ENCODE measurements at places on chromosomes 11 and 22.
A peak's percentile ranks its signal among the peaks of the same experiment; 100 is the strongest.

DNA sequence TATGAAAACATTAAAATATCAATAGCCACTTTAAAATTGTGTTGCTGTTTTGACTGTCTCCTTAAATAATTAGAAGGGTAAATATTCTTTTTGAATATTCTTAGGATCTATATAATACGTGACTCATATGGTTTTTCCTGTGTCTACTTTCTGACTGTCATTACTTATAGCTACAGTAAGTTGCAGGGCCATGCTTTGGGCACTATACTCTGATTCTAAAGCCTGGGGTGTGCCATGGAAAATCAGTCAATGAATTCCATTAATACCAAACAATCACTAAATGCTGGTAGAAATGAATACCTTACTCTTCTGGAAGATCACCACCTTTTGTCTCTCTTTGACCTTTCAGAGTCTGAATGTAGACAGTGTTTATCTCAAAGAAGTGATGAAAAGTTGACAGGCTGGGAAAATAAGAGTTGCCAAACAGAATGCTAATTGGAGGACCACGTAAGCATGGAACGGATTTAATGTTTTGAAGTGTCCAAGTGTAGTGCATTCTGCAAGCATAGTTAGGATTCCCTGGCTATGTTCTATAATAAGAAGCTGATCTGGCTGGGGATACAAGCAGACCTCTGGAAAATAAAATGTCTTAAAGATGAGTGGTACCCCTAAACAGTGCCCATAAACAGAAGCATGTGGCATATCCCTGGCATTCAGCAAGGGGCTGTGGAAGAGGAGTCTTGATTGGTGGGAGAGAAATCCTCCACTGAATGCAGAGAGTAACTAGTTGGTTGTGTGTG is 16.8 kb downstream of the LUZP2 start:
- no peak for DNase-seq

- DNase-seq = no peak
These were observed 30.0 kb downstream of the PACSIN2 start for GRCh38 chr22:42984814-42985530.

GRCh38 chr11:84021291-84021690 is 735.1 kb upstream of the CCDC90B start:
- DNase-seq = no peak

DNA sequence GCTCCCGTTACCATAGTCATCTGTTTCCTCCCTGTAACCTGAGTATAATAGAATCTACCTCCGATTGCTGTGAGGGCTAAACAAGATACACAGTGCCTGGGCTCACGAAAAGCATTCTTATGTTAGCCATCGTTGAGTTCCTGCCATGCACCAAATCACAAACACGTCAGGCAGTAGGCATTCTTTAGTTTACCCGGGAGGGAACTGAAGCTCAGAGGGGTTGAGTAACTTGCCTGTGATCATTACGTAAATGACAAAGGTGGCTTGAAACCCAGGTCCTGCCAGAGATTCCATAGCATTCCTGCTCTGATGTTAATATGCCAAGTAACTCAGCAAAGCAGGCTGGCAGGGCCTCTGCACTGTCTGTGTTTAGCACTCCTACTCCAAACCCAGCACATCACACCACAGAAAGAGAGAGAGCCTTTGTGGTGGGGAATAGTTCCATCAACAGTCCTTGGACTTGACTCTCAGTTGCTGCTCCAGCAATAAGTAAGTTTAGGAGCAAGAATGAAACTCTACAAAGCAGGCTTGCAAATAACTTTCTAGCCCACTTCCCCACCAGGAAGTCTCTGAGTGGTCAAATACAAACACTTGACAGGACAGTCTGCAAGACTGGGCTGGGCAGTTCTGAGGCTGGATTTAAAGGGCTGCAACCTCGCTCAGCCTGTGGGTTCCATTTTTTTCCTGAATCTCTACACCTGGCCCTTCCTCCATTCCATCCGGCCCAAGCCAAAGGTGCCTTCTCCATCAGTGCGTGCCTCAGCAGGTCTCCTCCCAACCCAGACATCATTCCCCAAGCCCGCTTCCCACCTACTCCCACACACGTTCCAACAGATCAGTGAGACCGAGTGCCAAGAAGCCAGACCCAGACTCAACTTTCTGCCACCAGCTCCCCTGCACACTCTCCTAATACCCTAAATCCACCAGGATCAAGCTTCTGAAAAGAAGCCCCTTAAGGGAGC is 1.1 kb downstream of the SCN2B start:
- peak; percentile 69 for DNase-seq

DNA sequence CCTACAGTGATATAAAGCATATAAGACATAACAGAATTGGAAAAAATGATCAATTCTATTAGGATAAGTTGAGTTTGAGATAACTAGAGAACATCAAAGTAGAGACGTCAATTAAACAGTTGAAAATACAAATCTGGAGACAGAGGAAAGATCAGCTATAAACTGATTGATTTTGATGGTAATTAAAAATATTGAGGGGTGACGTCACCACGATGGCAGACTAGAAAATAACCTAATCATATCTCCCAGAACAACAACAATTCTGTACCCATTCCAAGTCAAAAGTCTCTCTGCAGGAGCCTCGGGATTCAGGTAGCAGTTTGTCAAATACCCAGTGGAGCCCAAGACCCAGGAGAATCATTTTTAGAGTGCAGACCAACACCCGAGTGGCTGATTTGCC is 28.9 kb downstream of the MS4A13 start:
- no peak for DNase-seq

- peak; percentile 75 for DNase-seq
These were observed 16.8 kb upstream of the PAFAH1B2 start for GRCh38 chr11:117127171-117127901.

- no peak for DNase-seq
These were observed 472.6 kb downstream of the NELL1 start for GRCh38 chr11:21142007-21142406.

DNA sequence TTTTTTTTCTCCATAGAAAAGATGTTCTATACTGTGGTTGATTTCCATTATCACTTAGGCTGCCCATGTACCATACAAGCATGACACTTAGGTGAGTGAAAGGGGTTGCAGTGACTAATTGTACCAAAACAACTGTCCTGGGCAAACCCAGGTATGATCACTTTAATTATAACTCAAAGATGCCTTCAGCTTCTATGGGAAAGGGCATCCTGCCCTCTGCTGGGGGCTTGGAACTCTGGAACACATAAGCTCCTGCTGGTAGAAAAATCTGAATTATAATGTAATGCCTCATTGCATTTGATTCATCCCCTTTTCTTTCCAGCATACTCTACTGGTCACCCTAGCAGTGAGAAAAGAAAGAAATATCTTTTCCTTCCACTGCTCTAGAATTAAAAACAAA is 206.3 kb downstream of the DDX10 start:
- DNase-seq = no peak

- DNase-seq = no peak
These were observed 15.8 kb upstream of the PKNOX2 start for GRCh38 chr11:125148743-125149142.

GRCh38 chr11:68933605-68934320 is 30.1 kb downstream of the IGHMBP2 start:
- DNase-seq = no peak

DNA sequence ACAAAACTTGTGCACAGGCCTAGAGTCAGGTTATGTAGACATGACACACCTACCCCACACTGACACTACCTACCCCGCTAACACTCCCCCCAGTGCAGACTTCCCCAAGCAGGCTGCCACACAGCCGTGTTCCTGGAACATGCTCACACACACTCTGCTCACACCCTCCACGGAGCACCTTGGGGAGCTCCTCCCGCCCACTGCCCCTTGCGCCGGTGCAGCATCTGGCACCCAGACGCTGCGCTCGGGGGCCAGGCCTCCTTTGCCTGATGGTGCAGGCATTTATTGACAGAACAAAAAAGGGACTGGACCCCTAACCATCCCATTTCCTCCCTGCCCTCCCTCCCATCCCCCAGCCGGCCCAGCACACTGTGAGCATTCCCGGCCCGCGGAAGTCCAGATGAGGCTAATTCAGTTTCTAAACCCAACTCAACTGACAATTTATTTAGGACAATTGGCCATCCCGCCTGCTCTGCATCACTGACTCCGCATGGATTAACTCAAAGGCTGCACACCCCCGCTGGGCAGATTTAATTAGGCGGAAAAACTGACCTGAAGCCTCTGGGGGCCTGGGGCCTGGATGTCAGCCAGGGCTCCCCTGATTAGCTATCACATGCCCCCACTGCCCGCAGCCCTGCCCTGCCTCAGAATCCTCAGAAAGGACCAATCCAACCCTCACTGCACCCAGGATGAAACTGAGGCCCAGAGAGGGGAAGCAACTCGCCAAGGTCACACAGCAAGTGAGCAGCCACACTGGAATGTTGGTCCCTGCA is 30.1 kb downstream of the KCNC1 start:
- no peak for DNase-seq

DNA sequence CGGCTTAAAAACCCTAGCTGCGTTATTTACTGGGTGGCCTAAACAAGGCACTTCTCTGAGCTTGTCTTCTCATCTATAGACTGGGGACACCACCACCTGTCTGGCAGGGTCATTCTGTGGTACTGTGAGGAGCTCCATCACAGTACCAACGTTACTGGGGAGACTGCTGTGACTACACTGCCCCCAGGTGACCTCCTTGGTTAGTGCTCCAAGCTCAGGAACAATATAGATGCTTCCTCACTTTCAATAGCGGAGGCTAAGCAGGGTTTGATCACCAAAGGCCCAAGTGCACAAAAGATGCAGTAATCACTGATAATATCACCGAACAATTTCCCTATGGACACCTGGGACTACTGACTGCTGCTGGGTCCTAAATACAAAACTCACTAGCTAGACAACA is 18.8 kb downstream of the PRPF19 start:
- DNase-seq = peak; percentile 58

GRCh38 chr11:103114836-103115235 is 5.6 kb downstream of the DYNC2H1 start:
- DNase-seq = no peak

DNA sequence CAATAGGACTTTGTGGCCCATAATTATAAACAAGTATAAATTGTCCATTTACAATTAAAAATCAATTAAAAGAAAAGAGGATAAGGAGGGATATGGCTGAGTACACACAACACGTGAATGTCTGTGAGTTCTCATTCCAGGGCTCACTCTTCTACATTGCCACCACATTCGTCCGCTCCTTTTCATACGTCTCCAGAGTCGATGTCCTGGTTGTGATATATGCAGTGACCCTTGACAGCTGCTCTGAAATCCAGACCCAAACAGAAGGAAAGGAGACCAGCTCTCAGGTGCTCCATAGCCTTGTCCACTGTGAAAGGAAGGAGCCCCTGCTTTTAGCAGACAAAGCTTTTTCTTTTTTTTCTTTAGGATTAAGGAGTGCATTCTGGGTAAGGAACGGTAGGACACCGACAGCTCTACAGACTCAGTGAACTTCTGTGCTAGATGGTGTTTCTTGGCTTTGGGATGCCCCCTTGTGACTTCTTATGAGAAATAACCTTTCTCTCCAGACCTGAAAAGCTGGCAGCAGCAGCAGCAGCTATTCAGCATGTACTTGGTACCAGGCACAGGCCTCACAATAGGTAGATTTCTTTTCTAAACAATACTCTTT is 19.7 kb upstream of the DNAJB13 start:
- DNase-seq = peak; percentile 90

GRCh38 chr11:69965821-69966582 is 112.1 kb upstream of the ANO1 start:
- DNase-seq = no peak

DNA sequence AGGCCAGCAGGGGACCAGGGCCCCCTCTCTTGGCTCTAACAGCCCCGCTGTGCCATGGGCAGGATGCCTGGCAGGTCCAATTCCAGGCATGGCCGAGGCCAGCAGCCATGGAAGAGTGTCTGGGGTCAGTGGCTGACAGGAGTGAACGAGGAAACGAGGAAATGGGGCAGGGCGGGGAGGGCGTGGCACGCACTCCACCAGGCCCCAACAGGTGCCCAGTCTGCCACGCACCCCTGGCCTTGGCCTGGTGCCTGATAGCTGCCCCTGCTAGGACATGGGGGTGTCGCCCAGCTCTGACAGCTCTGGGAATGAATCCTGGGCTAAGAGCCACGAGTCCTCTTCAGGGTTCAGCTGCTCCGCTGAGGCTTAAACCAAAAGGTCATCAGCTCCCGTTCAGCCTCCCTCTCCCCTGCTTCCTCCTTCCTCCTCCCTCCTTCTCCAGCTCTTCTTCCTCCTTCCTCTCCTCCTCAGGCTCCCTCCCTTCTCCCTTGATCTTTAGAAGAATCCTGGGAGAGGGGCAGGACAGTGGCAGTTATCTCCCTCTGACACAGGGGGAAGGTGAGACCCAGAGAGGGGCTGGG is 11.5 kb upstream of the TBC1D22A start:
- no peak for DNase-seq

DNA sequence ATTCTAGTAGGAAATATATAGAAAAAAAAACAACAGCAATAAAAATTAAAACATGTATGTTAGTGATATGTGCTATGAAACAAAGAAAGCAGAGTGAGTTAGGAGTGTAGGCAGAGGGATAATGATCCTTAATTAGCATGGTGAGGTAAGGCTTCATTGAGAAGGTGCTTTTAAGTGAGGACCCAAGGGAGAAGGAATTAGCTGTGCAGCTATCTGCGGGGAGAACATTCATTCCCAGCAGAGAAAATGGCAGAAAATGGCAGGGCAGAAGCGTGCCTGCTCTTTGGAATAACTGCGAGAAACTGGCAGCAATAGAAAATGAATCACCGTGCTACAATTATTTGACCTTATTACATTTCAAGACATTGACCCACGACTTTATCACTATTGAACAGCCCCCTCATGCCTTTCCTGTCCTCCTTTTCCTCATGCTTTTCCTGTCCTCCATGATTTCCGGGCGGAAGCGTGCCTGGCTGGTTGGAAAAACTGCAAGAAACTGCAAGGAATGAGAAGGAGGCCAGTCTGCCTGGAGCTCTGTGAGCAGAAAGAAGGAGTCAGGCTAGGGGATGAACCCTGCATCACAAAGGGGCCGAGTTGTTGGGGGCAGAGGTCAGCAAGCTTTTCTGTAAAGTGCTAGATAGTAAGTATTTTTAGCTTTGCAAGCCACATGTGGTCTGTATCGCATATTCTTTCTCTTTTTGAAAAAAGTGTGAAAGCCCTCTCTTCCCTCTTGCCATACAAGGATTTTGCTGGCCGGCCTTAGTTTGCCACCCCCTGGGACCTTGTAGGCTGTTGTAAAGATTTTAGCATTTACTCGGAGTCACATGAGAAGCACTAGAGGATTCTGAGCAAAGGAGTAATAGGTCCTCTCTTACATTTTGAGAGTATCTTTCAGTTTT is 37.1 kb upstream of the SWAP70 start:
- no peak for DNase-seq

DNA sequence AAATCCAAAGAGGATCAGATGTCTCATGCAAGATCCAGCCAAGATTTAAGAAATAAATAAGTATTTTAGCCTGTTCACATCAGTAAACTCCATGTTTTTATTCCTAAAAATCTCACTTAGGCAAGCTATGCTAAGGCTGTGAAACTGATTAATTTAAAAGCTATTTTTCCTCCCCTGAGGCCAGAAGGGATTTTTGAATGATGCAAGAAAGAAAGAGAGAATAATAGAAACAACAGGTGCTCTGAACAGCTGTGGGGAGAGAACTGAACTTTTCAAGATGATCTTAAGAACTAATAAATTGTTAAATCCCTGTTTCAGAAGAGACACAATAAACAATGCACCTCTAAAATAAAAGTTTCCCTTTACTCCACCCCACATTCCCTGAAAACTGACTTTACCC is 241.6 kb downstream of the DLG2 start:
- no peak for DNase-seq

GRCh38 chr11:108597736-108598355 is 4.3 kb upstream of the EXPH5 start:
- DNase-seq = no peak
